ENCODE measurements at places on chromosomes 11 and 22. TPM values are rescaled to one million over a fixed set of nuclear protein-coding genes. Genes with fewer than 3 reads are reported as not detected.

MMP11 gene
- 0.60 TPM for total RNA-seq

GRCh38 chr11:46499821-46500220, 94.0 kb downstream of the AMBRA1 start:
- no peak for DNase-seq
- H3K4me1 ChIP-seq = no peaks in the 10 kb centered on the region
- H3K4me3 ChIP-seq = no peak overlapping the region
- H3K36me3 ChIP-seq = peaks cover 15% of the 10 kb centered on the region
- no peak overlapping the region for H3K27ac ChIP-seq

DNA sequence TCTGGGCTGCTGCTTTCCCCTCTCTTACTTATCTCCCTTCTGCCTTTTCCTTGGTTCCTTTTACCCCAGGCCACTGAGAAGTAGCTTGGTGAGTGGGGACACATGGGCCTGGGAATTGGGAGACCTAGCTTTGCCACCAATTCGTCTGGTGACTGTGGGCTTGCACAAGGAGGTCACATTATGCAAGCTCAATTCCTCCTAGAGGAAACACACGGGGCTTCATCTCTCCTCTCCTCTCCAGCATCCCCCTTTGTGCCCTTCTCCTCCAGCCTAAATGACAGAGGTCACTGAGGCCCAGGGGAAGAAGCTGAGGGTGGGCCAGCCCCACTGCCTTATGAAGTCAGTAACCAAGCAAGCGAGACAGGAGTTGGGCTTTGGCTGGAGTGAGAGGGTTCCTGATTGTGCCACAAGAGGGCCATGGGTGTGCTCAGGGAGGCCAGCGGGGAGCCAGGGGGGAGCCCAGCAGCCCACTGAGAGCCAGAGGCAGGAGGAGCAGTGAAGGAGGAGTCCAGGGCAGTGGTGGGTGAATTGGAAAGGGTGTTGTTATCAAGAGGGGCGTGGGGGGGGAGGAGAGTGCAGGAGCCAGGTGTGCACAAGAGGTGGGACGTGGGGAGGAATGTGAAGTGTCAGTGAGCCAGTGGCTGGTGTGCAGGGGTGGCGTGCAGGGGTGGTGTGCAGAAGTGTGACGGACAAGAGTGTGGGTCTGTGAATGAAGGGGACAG, 2.0 kb downstream of the CLCF1 start:
- H3K27ac ChIP-seq = peak overlapping the region; percentile 18
- H3K4me1 ChIP-seq = peaks cover 92% of the 10 kb centered on the region
- no peaks in the 10 kb centered on the region for H3K27me3 ChIP-seq
- H3K36me3 ChIP-seq = no peaks in the 10 kb centered on the region
- DNase-seq = no peak
- peak overlapping the region; percentile 93 for H3K4me3 ChIP-seq

DNA sequence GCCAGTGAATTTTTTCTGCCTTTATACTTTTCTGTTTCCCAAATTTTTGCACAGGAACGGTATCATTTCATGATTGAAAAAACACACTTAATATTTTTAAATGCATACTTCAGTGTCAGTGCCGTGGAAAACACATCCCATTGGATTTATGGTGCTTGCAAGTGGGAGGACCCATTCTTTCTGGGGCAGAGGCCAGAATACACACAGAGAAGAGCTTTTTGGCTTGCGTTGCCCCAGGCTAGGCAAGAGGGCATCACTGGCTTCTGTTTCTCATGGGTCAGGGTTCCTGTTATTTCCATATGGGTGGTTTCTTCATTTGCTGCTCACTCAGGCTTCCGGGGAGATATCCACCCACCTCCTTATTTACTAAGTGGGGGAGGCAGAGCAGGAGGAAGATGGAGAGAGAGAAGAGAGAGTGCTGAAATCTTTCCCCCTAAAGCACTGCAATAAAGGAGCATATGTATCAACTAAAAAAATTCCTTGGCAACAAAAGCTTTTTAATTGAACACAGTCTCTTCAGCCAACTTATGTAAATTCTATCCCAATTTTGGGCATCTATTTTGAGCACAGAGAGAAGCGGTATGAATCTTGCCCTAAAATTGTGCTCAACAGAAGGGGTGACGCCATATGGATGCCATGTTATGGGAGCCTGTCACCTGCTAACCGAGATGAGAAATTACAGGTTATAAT, 66.0 kb upstream of the KIRREL3 start:
- no peaks in the 10 kb centered on the region for H3K36me3 ChIP-seq
- H3K4me1 ChIP-seq = no peaks in the 10 kb centered on the region
- H3K27ac ChIP-seq = no peak overlapping the region
- DNase-seq = no peak

- H3K27me3 ChIP-seq = no peaks in the 10 kb centered on the region
- H3K4me1 ChIP-seq = no peaks in the 10 kb centered on the region
- H3K36me3 ChIP-seq = no peaks in the 10 kb centered on the region
- no peak overlapping the region for H3K4me3 ChIP-seq
Measured at GRCh38 chr11:105821372-105821771, 200.7 kb downstream of the MSANTD4 start.

DNA sequence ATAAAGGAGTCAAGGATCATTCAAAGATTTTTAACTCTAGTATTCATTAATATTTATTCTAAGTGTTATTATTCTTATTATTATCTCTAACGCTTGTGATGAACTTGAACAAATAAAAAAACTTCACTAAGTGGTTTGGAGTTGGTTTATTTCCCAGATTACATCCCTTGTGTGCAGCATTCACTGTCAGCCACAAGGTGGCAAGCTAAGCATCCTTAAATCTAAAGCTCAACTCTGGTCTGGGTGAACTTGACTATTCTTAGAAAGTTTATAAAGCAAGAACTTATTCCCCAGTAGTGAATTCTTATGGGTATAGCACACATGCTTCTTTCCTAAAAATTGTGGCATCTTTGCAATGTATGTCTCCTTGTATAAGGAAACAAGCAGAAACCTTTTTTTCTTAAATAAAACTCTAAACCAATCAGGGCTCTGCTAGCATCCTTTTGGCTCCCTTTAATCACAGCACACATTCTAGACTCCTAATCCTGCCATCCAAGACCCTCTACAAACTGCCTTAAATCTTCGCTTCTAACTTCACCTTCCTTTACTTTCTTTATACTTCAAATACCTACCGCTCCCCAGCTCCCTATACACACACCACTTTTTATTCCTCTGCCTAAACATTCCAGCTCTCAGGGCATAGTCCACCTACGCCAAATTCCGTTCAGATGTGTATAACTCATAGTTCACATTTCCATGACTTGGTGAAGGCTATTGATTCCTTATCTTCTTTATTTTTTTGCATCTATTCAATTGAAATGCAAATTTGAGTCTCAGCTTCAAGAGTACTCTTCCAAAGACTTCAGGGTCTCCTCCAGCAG, 1068.8 kb downstream of the DLG2 start:
- H3K4me3 ChIP-seq = no peak overlapping the region
- no peak overlapping the region for H3K27ac ChIP-seq
- no peaks in the 10 kb centered on the region for H3K36me3 ChIP-seq
- DNase-seq = no peak

DNA sequence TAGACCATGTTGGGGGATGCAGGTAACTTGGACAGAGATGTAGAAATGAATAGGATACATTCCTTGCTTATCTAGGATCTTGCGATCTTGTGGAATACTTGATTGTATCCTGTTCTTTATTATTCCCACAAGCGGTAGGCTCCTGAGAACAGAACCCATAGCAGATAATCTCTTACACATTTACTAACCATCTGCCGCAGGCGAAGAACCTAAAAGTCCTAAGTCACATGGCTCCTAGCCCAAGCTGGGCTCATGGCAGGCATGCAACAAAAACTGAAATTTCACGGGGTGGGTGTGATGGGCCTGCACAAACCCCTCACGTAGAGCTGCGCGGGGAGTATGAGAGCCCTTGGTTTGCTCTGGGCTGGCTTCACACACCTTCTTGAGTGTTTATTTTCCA, 177.4 kb upstream of the NECTIN1 start:
- no peaks in the 10 kb centered on the region for H3K36me3 ChIP-seq
- H3K27me3 ChIP-seq = peaks cover 22% of the 10 kb centered on the region
- H3K4me1 ChIP-seq = peaks cover 14% of the 10 kb centered on the region
- H3K27ac ChIP-seq = no peak overlapping the region
- H3K4me3 ChIP-seq = no peak overlapping the region

Measured in suprapubic skin (tissue), 4 donors.